NCI-H526 (cell line): ENCODE measurements at places on chromosomes 11 and 22.

DNA sequence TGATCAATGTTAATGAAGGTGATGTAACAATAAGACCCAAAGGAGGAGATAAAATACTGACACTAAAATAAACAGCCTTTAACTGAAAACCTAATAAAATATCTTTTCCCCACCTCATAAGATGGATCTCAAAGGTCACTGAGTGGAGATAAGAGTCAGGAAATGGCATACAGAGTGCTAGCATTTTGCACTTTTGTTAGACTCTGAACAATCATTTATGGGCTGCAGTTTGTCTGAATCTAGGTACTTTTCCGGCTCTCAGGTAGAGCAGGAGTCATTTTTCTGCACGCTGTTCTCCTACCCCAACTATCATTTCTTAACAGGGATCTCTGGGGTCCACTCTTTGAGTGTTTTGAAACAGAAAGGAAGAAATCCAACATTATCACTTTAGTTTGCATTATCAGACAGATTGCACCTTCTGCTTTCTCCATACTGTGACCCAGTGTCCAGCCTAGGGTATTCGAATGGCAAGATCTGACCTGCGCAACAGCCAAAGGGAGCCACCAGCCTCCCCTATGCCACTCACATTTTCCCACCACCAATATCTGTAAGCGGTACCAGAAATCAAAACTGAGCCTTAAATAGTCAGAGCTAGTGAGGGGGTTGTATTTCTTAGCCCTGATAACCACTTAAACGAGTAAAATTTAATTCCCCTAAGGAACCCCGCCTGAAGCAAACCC is 863 bp downstream of the SIAE start:
- no peak for DNase-seq

GRCh38 chr11:88359541-88359940 is 22.0 kb upstream of the CTSC start:
- DNase-seq, result no peak

DNA sequence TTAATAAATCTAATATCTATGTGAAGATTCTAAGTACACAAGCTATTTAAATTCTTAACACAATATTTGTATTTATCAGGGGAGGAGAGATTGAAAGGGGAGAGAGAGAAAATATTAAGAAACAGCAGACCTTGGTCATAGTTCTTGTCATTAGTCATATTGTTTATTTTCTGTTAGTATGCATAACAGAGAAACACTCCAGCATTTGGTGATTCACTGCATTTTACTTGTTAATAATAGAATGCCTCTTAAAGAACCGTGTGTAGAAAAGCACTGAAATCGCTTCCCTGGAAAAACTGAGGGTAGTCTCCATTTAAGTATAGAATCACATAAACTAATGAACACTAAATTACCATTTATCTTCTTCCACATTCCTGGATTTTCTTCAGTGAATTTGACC is 122.7 kb upstream of the TRPC6 start:
- no peak for DNase-seq

DNA sequence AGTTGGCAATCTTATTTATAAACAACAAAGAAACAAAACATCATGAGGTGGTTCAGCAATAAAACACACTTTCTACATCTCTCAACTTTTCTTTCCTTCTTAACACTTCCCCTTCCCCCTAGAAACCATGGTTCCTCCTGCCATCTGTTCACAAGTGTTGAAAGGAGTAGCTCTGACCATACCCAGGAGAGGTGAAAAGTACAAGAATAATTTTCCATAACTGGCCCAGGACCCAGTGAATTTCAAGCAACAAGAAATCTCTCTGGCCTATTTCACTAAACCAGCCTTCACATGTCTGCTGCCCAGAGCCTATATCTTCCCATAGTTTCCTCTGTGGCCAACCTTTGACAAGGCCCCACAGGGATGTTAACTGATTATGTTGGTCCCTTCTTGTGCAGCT is 98.2 kb upstream of the CEP126 start:
- no peak for DNase-seq

DNA sequence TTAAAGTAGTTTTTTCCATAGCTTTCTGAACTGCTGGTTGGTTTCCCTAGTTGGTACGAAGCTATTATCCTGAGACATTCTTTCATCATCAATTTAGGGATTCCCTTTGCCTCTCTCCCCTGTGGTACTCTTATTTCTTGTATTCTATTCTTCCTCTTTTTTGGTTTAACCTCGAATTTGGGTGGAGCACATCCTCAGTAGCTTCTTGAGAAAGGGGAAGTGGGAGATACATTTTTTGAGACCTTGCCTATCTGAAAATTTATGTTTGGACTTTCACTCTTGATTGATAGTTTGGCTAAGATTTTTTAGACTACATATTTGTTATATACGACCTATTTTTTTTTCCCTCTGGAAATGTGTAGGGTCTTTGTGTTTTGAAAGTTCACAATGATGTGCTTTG is 121.7 kb upstream of the ZBED5 start:
- DNase-seq, result no peak

GRCh38 chr22:49476800-49477400 is 350.8 kb downstream of the BRD1 start:
- no peak for DNase-seq

DNA sequence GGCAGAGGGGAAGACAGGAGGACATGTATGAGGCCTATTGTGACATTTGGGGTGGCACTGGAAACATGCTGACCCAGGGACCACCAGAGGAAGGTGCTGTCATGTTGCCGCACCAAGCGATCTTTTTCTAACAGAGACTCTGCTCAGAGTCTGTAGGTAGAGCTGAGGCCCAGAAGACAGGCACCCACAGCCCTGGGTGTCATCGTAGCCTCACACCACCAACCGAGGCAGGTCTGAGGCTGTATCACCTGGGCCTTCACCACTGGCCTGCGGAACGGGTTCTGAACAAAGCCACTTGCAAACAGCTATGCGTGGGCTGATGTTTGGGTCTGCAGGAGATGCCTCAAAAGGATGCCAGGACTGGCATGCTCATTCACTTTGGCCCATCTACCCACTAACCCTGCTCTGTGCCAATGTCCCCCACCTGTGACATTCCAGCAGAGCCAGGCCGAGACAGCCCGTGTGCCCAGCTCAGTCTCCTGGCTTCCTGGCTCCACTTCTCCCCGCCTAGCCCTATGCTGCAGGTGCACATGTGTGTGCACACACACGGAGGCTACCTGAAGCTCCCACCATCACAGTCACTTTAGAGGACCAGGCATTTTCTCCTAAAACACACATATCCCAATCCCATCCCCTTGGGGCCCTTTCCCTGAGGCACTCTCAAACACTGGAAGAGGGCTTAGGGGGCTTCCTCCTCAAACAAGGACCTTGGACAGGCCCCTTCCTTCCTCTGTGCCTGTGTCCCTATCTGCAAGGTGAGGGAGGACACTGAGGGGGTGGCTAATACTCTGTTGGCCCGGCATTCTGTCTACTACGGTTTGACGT is 3.6 kb downstream of the TRIM29 start:
- DNase-seq, result no peak

- DNase-seq, result no peak
These were observed 13.0 kb upstream of the MYRF start for GRCh38 chr11:61739413-61739812.

DNA sequence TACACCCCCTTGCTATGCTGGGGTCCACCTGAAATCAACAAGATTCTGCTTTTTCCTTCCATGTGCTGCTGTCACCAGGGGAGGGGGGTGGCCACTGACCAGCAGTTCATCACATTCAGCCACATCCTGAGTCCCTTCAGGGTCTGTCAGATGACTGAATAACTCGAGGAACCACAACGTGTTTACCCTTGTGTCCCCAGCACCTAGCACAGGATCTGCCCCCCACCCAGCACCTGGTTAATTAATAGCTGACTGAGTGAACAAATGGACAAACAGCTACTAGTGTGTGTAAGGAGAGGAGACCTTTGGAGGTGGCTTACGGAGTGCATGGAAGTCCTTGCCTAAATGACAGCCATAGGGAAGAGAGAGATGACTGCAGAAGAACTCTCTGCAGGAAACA is 119.5 kb upstream of the NCAM1 start:
- DNase-seq, result no peak

DNA sequence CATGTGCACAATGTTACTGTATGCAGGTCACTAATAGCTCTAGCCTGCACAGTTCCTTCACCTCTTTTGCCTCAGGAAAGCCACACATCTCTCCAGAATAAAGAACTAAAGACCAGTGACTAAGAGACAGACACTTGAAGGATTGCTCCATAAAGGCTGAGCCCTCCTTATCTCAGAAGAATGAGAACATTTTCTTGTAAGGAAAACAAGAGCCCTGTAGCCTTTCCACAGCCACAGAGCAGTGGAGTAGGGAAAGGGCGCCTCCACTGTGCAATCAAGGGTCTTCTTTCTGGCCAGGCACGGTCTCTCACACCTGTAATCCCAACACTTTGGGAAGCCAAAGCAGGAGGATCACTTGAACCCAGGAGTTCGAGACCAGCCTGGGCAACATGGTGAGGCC is 202.6 kb upstream of the TMEM45B start:
- peak; percentile 44 for DNase-seq

- no peak for DNase-seq
These were observed 31.6 kb upstream of the CARS1 start for GRCh38 chr11:3088806-3089205.

DNA sequence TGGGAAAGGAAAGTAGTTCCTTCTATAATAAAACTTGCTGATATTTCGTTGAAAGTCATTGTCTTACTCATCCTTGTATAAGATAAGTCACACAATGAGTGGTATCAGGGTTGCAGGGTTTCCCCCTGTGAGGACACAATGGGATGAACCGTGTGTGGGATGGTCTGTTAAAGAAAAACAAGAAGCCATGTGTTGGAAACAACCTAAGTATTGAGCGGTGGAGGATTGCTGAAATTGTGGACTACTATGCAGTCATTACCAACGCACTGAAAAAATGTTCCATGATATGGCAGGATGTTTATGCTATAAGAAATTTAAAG is 28.6 kb downstream of the PTPRJ start:
- no peak for DNase-seq

GRCh38 chr11:43871051-43871450 is 9.6 kb upstream of the ALKBH3 start:
- DNase-seq, result no peak

DNA sequence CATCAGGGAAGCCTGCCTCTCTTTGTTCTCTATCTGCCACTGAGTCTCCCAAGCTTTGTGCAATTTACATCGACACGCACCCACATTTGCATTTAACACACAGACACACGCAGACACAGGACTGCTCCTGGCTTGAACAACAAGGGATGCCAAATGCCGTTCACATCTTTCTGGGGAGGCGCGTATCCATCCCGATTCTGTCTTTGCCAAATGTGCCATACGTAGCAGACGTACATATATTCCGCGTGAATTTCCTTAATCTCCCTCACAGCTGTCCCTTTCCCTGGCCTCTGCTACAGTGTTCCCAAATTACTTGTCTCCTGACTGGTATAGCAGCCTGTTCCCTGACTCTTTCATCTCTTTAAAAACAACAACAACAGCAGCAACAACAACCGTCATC is 409.5 kb downstream of the MIAT start:
- peak; percentile 37 for DNase-seq

DNA sequence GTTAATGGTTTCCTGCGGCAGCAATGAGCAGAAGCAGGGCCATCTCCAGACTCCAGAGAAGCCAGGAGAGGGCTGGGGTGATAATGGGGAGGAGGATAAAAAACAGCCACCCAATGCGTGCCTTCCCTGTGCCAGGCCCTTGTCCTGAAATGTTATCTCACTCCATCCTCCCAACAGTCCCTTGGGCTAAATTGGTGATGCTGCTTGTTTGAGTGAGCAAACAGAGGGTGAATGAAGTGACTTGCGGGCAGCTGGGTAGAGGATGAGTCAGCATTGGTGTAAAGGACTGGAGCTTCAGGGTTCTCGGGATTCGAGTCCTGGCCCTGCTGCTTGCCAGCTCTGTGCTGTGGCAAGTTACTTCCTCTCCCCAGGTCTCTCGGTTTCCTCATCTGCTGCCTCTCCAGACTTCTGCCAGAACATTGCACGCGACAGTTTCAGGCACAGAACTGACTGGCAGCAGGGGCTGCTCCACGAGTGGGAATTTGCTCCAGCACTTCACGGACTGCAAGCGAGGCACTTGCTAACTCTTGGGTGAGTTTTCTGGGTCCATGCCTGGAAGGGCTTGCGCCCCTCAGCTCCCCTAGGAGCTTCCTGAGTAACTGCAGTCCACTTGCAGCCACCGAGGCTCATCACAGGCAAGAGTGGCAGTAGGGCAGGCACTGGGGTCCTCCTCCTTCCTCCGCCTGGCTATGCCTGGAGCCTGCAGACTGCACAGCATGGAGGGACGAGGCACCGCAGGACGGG is at the start of gene P2RY6:
TSS of gene P2RY6 (plus strand) at position 403 of the 744 bp plus-strand sequence. CDS start 24,181 bp downstream, outside the sequence.
- no peak for DNase-seq

GRCh38 chr11:68269414-68270081 is 2.2 kb downstream of the C11orf24 start:
- no peak for DNase-seq

DNA sequence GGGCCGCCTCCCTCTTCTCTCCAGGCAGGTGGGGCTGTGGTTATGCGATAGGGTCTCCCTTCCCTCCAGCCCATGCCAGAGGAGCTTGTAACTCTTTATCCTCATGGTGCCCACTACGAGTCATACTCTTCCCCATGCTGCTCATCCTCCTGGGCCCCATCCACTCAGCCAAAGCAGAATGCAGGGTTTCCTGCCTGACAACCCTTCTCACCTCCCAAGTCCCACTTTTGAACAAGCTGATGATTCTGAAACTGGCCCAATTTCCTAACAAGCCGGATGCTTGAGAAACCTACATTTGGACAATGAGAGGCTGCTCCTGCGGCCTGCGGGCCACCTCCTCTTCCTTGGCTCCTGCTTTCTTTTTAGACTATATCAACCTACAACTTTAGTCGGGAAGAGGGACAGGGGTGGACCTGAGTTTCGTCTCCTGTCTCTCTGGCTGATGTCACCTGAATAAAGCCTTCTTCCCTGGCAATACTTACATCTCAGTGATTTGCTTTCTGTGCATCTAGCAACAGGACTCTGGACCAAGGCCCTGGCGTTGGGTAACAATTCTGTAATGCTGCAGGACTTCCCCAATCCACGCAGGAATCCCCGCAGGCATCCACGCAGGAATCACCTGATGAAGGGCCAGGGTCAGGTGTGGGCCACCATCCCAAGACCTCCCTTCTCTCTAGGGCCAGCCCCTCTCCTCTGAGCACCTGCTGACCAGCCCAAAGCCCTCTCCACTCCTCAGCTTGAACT is 1.5 kb upstream of the NDUFS8 start:
- DNase-seq, result no peak
